ENCODE measurements at places on chromosomes 16 and 17. TPM values are rescaled to one million over a fixed set of nuclear protein-coding genes. Genes with fewer than 3 reads are reported as not detected.

DNA sequence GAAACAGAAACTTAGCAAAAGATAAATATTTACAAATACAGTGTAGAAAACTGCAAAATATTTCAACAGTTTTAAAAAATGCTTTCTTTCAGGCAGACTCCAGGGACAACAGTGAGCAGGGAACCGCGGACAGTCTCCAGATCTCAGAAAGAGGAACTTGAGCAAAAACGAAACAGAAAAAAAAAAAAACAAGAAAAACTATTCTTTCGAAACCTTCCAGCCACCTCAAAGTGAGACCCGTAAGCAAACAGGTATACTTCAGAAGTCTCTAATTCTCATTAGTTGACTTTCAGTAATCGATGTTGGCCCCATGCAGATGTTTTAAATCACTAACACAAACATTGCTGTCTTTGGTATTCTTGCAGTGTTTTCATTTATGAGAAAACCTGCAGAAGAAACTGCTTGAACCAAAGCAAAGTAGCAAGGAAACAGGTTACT is 15.7 kb upstream of the CCL1 start:
- H3K27ac ChIP-seq, result no peak overlapping the region
- H3K27me3 ChIP-seq, result no peaks in the 10 kb centered on the region
- no peak for DNase-seq
- no peaks in the 10 kb centered on the region for H3K4me1 ChIP-seq
- H3K4me3 ChIP-seq, result no peak overlapping the region

- no peak for DNase-seq
- H3K4me3 ChIP-seq, result peak within 1 kb of the TSS; percentile 45
- H3K36me3 ChIP-seq, result no peaks in the 10 kb centered on the region
- peaks cover 23% of the 10 kb centered on the region for H3K4me1 ChIP-seq
Measured at GRCh38 chr16:31202414-31203375, at the start of gene PYCARD. PYCARD (minus strand) TSS chr16:31202760; CDS start chr16:31202690, 70 bp downstream.

- H3K36me3 ChIP-seq, result peaks cover 1% of the 10 kb centered on the region
- no peak overlapping the region for H3K4me3 ChIP-seq
- no peak overlapping the region for H3K27ac ChIP-seq
Measured at GRCh38 chr17:77396610-77397009, 255.8 kb downstream of the SEC14L1 start.

GRCh38 chr16:79090966-79091365 is 509.6 kb downstream of the MAF start:
- no peak overlapping the region for H3K4me3 ChIP-seq
- H3K36me3 ChIP-seq, result no peaks in the 10 kb centered on the region
- no peak overlapping the region for H3K27ac ChIP-seq
- no peaks in the 10 kb centered on the region for H3K4me1 ChIP-seq
- H3K27me3 ChIP-seq, result no peaks in the 10 kb centered on the region

The TNFRSF17 gene
- total RNA-seq, result not detected
